ENCODE measurements at places on chromosomes 4 and X.
A peak's percentile ranks its signal among the peaks of the same experiment; 100 is the strongest.

GRCh38 chrX:18422886-18423285 is 2.5 kb upstream of the CDKL5 start:
- DNase-seq = no peak

DNA sequence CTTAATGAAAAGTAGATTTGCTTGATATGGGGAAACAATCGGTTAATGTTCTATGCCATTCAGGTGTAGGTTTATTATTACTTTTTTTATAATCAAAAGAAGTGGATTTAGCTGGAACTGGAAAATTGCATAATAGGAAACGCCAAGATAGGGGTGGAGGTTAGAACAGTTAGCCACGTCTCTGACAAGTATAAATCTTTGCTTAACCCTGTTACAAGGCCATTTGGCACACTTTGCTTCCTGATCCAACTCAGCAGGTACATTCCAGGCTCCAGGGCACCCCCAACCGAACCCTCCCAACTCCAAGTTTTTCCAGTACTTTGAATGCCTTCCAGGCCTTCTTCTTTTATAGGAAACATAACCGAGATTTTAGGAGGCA is 50.6 kb upstream of the ACSL4 start:
- DNase-seq = no peak

DNA sequence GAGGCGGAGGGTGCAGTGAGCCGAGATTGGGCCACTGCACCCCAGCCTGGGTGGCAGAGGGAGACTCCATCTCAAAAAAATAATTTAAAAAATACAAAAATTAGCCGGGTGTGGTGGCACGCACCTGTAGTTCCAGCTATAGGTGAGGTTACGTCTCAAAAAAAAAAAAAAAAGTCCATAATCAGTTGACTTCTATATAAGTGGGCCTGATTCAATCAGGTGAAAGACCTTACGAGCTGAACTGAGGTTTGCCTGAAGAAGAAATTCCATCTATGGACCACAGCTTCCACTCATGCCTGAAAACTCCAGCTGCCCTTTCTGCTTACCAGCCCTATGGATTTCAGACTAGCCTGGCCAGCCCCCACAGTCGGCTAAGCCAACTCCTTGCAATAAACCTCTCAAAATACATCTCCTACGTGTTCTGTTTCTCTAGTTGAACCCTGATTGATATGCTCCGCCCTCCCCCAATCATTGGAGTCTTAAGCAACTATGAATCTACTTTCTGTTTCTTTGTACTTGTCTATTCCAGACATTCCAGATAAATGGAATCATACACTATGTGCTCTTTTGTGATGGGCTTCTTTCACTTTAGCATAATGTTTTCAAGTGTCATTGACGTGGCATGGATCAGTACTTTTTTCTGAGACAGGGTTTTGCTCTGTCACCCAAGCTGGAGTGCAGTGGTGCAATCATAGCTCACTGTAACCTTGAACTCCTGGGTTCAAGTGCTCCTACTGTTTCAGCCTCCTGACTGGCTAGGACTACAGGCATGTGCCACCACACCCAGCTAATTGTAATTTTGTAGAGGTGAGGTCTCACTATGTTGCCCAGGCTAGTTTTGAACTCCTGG is 36.6 kb downstream of the SAT1 start:
- no peak for DNase-seq

DNA sequence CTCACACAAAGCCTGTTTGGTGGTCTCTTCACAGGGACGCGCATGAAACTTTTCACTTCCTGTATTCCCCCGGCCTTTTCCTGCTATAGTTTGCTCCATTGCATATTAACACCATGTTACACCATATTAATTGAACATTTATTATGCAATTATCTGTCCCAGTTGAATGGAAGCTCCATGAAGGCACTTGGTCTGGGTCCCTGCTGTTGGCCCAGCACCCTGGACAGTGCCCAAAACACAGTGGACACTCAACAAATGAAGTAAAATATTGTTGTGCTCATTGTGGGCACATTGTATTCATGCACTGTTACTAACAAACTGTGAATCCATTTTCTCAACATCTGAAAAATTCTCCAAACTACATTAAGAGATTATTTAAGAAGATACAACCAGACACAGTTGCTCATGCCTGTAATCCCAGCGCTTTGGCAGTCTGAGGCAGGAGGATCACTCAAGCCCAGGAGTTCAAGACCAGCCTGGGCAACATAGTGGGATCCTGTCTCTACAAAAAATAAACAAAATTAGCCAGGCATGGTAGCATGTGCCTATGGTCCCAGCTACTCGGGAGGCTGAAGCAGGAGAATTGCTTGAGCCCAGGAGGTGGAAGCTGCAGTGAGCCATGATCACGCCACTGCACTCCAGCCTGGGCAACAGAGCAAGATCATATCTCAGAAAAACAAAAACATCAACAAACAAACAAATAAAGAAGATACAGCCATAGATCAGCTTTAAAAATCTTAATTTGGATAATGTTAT is 292.7 kb upstream of the TENM3 start:
- no peak for DNase-seq

GRCh38 chrX:28880136-28880535 is 292.9 kb downstream of the IL1RAPL1 start:
- no peak for DNase-seq

- no peak for DNase-seq
Measured at GRCh38 chr4:70754990-70755688, 33.4 kb downstream of the RUFY3 start.

GRCh38 chrX:47098338-47099094 is 20.3 kb downstream of the RGN start:
- DNase-seq = no peak

DNA sequence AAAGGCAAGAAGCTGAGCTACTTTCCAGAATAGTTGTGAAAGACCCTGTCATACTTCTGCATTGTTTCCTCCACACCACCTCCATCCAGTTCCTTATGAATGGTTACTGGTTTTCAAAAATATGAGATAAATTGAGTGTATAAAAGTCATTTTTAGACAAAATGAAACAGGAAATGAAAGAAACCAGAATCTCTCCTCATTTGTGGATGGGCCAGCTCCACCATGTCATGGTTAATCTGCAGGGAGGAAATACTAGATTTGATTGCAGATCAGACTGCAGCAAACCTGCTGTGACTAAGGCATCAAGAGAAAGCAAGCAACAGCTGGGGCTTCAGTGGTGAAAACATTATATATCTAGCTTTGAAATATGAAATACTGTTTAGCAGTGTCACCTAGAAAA is 23.8 kb downstream of the F9 start:
- no peak for DNase-seq

DNA sequence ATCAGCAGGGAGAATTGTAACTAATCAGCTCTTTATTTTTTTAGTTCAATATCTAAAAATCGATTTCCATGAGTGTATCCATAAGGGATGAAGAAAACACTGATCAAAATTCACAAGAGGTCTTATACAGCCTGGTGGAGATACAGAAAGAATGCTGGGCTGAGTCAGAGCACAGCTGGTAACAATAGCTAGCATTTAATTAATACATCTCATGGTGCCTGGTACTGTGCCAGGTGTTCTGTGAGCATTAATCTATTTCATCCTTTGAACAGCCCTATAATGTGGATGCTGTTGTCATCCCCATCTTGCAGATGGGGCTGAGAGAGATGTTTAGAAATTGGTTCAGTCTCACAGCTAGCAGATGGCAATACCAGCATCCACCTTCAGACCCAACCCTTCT is 250.9 kb upstream of the RPS6KA3 start:
- DNase-seq = no peak

GRCh38 chr4:154720618-154721267 is 23.1 kb upstream of the LRAT start:
- DNase-seq = no peak

DNA sequence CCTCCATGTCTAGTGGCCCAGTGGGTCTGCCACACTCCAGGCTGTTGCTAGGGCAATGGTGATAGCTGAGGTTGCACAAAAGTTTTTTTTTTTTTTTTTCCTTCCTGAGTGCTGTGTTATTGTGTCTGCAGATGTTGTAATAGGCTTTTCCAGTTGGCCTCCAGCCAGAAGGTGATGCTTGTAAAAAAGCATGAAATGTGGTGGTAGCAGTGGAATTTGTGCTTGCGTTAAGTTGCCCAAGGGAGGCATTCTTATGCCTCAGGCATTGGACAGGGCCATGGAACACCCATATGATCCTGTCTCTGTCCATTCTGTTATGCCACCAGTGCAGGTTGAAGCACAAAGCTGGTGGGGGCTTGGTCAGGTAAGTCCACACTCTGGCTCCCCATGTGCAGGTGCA is 660.5 kb upstream of the SPANXN1 start:
- DNase-seq = peak; percentile 0

DNA sequence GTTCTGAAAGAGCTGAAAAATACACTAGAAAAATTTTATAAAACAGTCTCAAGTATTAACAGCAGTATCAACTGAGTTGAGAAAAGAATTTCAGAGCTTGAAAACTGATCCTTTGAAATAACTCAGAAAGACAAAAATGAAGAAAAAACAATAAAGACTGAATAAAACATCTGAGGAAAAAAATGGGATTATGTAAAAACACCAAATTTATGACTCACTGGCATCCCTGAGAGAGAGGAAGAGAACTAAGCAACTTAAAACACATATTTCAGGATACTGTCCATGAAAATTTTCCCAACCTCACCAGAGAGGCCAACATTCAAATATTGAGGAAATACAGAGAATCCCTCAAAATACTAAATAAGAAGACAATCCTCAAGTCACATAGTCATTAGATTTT is 22.9 kb downstream of the PABPC4L start:
- no peak for DNase-seq

DNA sequence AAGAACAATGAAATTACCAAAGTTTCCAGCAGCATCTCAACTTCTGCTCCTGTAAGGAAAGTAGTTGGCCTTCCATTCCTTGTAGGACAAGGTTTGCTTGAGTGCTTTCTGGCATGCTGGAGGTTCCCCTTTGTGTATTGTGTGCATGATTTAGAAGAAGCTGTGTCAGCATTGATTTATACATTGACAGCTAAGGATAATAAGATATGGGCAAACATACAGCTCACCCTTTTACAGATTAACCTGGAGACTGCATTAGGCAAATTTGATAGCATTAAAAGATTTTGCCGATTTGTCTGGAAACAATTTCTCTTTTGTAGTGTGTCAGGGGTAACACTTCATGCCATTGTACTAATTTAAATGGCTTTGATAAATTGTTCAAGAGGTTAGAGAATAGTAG is 221.8 kb upstream of the PACRGL start:
- no peak for DNase-seq

DNA sequence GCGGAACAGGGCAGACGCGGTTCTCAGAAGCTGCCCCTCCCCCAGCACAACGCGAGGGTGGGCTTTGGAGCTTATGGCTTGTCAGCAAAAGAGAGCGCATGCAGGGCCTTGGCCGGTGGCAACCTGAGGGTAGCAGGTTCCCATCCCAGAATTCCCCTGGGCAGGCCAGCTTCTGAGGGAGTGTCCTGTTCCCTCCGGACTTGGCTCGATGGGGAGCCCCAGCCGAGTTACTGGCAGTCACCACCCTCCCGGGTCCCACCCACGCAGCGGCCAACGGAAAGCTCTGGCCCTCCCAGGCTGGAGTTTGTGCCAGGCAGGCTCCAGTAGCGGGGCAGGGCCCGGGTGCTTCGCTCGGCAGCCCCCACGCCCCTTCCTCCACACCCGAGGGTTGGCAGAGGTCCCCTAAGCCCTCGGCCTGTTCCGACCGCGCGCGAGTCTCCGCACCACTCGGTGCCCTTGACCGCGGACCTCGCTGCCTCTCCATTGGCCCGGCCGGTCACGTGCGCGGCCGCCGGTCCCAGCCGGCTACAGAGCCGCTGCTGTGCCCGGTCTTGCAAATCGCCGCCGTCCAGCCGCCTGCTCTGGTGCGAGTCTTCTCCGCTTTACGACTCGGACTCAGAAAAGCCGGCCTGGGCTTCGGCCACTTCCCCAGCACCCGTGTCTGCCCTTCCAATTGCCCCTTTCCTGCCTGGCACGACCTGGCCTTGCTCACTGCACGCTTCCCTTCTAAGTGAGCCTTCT is 20.9 kb upstream of the MTM1 start:
- no peak for DNase-seq

- DNase-seq = no peak
Measured at GRCh38 chrX:108117988-108118387, 26.4 kb downstream of the ATG4A start.

GRCh38 chr4:148162991-148163390 is 279.2 kb downstream of the NR3C2 start:
- DNase-seq = no peak

- no peak for DNase-seq
Measured at GRCh38 chr4:78297116-78297800, 240.1 kb downstream of the FRAS1 start.

- no peak for DNase-seq
Measured at GRCh38 chr4:82282875-82283274, 90.9 kb downstream of the HNRNPD start.

- DNase-seq = no peak
Measured at GRCh38 chr4:113499696-113500095, 261.8 kb downstream of the CAMK2D start.

DNA sequence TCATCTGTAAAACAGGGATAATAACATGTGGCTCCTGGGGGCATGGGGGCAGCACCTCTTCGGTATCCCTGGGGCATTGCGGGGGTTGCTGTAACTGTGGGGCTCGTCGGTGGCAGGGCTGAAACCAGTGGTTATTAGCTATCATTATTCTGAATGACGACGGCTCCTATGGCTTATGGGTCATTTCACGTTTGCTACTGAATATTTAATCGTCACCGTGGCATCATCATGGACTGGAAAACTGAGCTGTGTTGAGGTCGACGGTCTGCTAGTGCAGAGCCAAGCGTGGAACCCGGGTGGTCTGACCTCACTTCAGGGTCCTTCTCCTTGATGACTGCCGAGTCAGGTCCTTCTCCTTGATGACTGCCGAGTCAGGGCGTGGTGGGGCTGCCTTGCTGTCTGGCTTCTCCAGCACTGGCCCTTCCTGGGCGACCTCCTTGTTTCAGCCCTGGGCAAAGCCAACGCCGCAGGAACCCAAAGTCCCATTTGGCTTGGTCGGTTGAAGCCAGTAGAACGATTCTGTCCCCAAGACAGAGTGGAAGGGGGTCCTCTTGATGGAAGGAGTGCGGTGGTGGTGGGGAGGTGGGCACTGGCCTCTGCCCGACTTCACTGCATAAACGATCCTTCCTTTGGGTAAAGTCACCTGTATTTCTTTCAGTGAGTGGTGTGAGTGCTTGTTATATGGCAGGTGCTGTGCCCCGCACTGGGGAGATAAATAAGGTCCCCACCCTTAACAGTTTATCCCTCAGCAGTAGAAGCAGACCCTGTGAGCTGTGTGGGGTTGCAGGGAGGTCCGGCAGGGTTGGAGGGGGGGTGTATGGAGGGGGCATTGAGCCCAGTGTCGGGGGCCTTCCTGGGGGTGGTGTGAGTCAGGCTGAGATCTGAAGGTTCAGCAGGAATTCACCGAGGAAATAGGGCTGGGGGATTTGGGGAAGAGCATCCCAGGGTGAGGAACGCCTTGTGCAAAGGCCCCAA is 40.8 kb downstream of the PSAPL1 start:
- DNase-seq = no peak

Measured in HTR-8/SVneo (cell line).